Stimulated activated naive B cell treated with anti-CD40 and anti-IgM and Interleukin-4, amounts not matched to agents 10 μg/mL and 1 μg/mL and 100 μg/mL, for 72 hours (primary cell): ENCODE measurements at places on chromosomes 3 and 15.
A peak's percentile ranks its signal among the peaks of the same experiment; 100 is the strongest.

DNA sequence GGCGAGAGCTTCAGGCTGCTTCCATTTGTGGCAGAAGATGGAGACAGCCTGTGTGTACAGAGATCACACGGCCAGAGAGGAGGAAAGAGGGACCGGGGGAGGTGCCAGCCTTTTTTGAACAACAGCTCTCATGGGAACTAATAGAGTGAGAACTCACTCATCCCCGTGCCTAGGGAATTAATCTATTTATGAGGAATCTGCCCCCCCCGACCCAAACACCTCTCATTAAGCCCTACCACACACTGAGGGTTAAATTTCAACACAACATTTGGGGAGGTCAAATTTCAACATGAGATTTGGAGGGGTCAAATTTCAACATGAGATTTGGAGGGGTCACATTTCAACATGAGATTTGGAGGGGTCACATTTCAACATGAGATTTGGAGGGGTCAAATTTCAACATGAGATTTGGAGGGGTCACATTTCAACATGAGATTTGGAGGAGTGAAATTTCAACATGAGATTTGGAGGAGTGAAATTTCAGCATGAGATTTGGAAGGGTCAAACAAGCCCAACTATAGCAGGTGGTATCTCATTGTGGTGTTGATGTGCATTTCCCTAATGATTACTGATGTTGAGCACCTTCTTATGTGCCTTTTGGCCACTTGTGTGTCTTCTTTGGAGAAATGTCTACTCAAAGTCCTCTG, 20.6 kb upstream of the RFTN1 start:
- no peak for DNase-seq

GRCh38 chr15:63460210-63461155, 43.9 kb upstream of the USP3 start:
- no peak for DNase-seq

DNA sequence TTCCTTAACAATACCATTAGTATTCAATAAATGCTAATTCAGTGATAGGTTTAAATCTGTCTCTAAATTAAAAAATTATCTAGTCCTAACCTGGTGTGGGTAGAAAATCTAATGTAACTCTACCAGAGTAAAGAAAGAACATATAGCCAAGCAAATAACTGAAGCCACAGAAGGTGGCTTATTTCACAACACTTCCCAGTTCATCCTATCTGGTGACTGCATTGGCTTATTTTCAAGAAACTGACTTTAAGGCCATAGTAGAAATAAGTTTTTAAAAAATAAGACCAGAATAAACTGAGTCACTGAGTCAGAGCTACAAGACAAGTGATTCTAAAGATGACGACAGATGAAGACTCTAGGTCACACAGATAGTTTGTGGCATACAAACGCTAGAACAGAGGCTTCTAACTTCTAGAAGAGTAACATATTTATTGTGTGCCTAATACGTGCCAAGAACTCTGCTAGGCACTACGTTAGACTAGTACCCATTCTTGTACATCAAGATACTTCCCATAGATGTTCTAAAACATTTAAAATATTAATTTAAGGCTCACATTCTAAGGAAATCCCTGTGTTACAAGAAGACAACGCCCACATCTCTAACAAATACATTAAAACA, 25.9 kb downstream of the TMCC1 start:
- DNase-seq = no peak

DNA sequence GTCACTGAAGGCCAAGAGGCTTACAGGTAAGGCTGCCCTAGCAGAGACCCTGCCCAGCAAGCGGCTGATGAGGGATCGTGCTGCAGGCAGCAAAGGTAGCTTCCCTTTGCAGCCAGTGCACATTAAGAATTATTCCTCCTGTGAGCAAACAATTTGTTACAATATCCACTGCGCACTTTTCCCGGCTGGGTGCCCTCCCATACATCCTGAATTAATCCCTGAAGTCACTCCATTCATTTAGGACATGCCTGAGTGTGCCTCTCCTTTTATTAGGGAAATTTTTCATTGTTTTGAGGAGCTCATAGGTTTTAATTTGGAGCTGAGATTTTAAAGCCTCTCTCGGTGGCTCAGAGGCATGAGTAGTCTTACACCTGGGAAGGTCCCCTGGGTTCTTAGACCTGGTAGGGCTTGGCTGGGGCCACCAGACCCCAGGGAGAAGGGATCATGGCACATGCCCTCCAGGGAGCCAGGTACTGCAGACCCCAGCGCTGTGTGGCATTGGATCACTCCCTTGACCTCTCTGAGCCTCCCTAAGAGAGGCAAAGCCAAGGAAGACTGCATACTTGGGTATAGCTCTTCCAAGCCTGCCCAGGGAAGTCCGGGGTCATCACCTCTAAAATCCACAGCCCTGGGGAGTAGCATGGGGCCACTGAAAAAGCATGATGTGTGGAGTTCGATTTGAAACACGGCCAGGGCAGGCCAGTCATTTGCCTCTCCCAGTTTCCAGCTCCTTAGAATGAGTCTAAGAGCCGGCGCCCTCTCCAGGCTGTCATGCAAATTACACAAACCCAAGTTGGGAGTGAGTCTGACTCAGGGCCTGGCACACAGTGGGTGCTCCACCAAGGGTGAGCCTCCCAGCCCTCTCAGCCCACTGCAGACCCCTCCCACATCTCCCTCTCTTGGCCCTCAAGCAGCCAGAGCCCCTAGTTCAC, 151.9 kb upstream of the LINGO1 start:
- no peak for DNase-seq

DNA sequence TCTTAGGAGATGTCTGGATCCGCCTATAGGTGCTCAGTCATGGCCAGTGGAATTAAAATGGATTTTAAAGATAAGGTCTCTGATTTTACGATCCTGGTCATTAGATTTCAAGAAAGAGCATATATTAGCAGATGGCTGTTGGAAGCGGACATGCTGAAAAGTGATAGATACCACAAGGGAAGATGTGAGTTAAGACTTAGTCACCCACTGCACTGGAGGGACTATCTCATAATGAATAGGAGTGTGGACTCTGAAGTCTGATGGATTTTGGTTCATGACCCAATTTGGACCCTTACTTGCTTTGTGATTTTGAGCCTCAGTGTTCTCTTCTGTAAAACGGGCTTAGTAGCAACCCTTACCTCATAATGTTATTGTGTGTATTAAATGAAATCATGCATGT, 214.7 kb downstream of the CHST2 start:
- no peak for DNase-seq

GRCh38 chr15:60703207-60703933, 224.4 kb upstream of the ICE2 start:
- DNase-seq = no peak

DNA sequence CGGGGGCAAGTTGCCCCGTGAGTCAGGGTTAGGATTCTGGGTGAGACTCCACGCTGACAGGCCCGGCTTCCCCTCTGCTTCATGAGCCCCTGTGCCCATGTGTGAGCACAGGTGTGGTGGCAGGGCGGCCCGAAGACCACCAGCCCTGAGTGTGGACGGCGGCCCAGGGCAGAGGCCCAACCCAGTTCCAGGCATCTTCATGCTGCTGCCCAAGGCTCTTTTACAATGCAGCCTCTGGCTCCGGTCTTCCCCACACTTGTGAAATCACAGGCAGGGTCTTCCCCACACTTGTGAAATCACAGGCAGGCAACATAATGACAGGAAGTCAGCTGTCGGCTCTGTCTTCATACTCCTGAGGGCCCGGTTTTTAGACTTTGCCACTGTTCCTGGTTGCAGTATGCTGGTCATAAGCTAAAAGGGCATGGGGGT, 78.8 kb downstream of the AAGAB start:
- DNase-seq = peak; percentile 22

- DNase-seq = no peak
These were observed 10.9 kb upstream of the AADACL2 start for GRCh38 chr3:151722856-151723255.

- no peak for DNase-seq
These were observed 102.2 kb downstream of the CD47 start for GRCh38 chr3:107988460-107989175.

- DNase-seq = no peak
These were observed 32.7 kb downstream of the TNK2 start for GRCh38 chr3:195875482-195876236.

DNA sequence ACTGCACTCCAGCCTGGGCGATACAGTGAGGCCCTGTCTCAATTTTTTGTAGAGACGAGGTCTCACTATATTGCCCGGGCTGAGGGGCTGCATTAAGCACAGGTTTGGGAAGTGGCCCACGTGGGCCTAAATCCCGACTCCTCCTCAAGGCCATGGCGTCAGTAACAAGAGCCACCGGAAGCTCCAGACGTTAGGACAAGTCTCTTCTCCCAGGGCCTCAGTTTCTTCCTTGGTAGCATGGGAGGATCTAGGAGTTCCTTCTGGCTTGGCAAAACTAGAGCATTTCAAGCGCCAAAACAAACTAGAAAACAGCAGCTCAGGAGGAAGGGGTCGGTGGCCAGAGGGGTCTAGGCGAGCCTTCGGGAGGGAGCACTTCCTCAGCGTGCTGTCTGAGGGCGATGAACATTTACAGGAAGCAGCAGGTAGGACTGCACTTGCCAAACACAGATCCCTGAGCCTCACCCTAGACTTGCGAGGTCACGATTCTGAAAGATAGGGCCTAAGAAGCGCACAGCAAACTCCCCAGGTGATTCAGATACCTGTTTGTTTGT, 536 bp downstream of the SNAPC5 start:
- DNase-seq = no peak

DNA sequence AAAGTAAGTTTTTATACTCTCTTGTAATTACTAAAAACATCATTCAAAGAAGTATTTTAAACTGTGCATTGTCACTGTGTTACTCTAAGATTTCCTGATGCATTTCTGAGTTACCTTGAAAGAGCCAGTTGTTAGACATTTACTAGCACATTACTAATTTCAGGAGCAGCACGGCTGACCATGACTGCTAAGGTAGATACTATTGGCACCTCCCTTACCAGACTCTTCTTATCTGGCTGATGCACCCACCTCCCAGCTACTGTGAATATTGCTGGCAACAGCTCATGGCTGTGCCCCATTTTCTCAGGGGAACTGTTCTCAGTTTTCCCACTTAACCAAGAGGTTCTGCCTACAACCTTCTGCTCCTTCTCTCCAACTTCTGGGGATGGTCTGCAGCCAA, 29.4 kb downstream of the COL6A5 start:
- DNase-seq = no peak

GRCh38 chr3:179825527-179826246, 172.8 kb downstream of the USP13 start:
- no peak for DNase-seq

- no peak for DNase-seq
These were observed 5.2 kb upstream of the SIN3A start for GRCh38 chr15:75456710-75457109.

DNA sequence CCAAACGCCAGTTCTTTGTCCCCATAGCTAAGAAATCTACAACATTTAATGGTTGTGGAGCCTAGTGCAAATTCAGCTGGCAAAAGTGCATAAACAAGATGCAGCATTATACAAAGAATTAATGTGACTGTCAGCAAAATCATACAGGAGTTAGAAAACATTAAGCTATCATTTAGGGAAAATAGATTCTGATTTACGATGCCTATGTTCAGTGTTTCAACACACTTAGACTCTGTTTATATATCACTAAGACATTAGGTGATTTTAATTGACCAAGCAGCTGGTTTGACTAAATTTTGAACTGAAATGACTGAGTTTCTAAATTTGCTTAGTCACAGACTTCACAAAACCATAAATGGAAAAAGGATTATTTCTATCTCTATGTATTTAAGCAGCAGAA, 1076.8 kb downstream of the TBL1XR1 start:
- no peak for DNase-seq

- DNase-seq = no peak
These were observed 343.7 kb downstream of the NSUN3 start for GRCh38 chr3:94406595-94406994.

DNA sequence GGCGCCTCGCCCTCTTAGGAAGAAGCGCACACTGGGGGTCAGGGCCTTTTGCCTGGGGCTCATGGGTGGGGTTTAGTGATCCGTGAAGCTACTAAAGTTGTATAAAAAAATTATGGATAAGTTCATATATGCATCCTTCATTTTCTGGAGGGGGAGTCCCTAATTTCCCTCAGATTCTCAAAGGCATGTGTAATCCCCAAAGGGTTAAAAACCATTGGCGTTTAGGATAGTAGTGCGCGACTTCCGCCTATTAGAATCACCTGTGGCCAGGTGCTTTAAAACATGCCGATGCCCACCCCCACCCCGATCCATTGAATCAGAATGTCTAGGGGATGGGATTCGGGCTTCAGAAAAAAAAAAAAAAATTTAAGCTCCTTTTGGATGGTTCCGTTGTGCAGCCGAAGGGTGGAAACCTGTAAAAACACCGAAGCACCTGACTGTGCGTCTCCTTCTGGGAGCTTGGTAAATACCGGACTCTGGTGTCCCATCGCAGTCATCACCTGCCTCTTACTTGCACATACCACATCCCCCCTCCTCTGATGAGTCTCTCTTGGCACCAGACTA, 570 bp downstream of the APH1B start:
- no peak for DNase-seq

DNA sequence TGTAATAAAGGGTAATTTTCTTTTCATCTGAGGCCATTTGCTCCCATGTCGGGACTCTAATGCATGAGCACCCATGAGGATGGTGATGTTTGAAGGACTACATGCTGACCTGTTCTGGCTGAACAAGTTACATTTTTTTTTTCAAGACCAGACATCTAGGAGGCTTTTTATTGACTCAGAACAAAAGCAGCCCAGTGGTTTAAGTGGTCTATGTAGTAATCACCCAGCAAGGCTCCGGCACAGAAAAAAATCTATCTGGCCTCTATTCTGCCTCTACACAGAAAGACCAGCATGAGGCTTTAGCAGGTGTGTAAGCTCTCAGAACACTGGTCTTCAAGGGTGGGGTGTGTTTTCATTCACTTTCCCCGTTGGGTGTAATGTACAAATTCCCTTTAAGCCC, 95.1 kb upstream of the ZBED2 start:
- no peak for DNase-seq

DNA sequence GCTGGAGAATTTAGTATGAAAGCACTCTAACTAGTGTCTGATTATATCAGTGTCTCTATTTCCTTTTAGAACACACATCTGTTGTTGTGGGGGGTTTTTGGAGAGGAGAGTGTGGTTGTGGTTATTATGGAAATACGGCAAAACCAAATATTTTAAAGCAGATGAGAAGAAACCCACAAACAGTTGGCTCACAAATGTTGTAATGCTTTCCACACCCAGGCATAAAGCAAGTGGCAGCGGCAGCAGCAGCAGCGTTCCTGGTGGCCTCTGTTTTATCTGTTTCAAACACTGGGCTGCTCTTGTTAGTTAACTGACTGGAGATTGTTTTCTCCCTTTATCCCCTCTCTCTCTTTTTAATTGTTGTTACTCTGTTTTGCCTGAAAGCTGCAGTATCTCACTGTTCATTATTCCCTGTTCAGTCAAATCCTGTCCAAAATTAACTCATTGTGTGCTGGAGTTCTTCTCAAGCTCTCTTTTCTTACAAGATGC, 1045.5 kb upstream of the NR2F2 start:
- DNase-seq = no peak

- peak; percentile 75 for DNase-seq
These were observed at the start of gene ADAMTS17 for GRCh38 chr15:100341750-100342560. Gene ADAMTS17 (minus strand): TSS chr15:100341975. CDS start chr15:100341899, 76 bp downstream.

GRCh38 chr3:13714251-13714916, 165.5 kb downstream of the FBLN2 start:
- no peak for DNase-seq
